Testis (tissue), 5 donors: ENCODE measurements at places on chromosomes 6 and 20. TPM values are rescaled to one million over a fixed set of nuclear protein-coding genes. Genes with fewer than 3 reads are reported as not detected.

Gene ZSCAN16
- 3.6 TPM for polyA plus RNA-seq

GRCh38 chr6:46095251-46095650 is 34.5 kb upstream of the ENPP4 start:
- no peak for DNase-seq

- no peak for DNase-seq
These were observed 126.4 kb upstream of the CD93 start for GRCh38 chr20:23212464-23212995.

- no peak for DNase-seq
These were observed 88.6 kb downstream of the OPRM1 start for GRCh38 chr6:154127657-154128056.

- no peak for DNase-seq
These were observed 27.0 kb upstream of the SERPINB1 start for GRCh38 chr6:2868637-2869036.

DNA sequence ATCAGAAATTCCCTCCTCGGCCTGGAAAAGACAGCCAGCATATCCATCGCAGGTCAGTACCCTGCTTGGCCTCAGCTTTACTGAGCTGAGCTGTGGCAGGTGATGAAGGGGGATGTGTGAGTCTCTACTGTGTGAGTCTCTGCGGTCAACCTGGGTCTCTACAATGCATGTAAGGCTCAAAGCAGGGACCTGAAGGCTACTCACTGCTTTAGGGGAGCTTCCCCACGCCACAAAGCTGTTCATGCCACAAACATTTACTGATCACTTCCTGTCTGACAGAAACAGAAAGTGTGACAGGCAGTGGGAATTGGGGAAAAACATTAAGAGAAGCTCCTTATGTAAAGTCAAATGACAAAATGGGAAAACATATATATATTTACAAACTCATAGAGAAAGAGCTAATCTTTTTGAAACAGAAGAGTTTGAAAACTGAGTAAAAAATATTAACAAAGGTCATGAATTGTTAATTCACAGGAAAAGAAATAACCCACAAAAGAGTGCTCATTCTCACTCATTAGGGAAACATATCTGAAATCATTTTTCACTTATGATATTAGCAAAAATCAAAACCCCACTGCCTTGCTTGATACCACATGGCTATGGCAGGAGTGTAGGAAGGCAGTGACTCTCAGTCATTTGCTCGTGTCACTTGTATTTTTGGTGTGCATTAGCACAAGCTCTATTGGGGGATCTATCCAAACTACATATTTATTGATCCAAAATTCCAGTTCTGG is 5.8 kb downstream of the BTN3A3 start:
- no peak for DNase-seq

DNA sequence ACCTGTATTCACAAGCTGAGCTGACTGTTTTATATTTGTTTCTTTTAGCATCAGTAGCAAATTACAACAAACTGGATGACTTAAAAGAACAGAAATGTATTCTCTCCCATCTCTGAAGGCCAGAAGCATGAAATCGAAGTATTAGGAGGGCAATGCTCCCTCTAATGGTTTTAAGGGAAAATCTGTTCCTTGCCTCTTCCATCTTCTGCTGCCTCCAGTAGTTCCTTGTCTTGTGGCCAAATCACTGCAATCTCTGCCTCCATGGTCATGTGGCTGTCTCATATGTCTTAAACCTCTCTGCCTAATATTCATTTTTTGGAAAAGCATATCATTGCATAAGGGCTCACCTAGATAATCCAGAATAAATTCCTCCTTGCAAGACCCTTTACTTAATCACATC is 25.2 kb upstream of the ASCC3 start:
- DNase-seq: no peak

GRCh38 chr20:982754-983153 is 19.4 kb downstream of the RSPO4 start:
- no peak for DNase-seq

Gene CALHM5
- polyA plus RNA-seq: 1.5 TPM

DNA sequence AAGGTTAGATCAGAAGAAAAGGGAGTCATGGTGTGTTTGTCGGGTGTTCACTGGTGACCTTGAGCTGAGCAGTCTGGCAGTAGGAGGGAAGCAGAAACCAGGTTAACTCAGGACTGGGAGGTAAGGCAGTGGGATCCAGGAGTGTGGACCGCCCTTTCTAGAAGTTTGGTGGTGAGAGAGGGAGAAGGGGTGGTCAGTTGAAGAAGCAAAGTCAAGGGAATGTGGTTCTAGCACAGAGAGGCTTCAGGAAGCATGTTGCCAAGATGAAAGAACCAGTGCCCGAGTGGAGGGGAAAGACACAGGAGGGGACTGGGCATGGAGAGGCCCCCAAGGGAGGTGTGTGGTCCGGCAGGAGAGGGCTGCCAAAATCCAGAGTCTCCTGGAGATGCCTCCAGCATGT is 3.6 kb downstream of the MAPK13 start:
- no peak for DNase-seq

Gene OR10C1
- not detected for polyA plus RNA-seq

- DNase-seq: no peak
These were observed 5.9 kb upstream of the TCEA2 start for GRCh38 chr20:64056889-64057627.

Gene PNPLA1
- polyA plus RNA-seq: 2.1 TPM

DNA sequence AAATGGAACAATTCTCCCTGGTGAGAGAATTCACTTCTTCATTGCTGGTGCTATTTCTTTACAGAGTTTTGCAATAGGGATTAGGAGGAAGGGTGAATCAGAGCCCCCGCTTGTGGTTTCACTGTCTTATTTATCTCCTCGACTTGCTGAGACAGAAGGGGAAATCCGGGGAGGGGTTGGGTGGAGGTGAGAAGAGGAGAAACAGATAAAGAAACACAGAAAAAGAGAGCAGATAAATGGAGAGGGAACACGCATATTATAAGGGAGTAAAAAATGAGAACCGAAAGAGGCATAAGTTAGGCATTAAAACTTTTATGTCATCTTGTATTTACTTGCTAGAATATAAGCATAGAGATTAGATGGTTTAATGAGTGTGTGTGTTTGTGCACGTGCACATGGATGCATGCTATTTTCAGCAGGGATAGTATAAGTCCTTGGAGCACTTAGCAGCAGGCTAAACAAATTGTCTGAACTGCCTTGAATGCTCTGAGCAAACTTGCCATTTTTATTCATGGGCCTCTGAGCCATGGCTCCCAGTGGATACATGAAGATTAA is 105.0 kb downstream of the OLIG3 start:
- DNase-seq: no peak

DNA sequence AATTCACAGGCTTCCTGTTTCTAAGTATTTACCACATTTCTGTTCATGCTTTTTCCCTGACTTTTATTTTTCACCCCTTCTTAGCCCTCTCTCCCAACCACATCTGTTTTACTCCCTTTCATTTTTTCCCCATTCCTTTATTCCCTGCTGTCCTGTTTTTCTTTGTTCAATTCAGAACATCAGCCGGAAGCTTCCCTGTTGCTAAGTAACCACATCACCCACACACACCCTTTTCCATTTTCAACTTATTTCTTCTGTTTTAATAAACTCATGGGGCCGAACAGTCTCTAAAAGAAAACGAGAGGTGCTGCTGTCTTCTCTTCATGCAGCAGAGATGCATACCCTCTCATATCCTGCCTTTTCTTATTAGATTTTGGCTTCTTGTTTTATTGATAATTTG is 53.5 kb upstream of the CEP85L start:
- DNase-seq: no peak

DNA sequence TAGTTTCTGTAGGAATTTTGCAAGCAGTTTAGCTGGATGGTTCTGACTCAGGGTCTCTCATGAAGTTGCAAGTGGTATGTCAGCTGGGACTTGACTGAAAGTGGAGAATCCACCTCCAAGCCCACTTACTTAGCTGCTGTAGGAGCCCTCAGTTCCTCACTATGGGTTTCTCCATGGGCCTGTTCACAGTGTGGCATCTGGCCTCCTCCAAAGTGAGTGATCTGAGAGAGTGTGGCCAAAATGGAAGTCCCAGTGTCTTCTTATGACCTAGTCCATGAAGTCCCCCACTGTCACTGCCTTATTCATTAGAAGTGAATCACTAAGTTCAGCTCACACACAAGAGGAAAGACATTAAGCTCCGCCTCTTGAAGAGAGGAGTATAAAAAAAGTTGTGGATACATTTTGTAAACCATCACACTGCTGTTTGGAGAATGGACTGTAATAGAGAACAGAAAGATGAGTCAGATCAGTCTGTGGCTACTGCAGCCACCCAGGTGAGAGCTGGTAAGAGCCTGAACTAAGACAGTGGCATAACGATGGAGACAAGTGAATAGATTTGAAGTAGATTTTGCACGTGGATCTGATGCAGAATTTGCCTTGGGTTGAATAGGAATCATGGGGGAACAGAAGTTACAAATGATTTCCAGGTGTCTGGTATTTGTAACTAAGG is 4.9 kb upstream of the NELFCD start:
- no peak for DNase-seq

GRCh38 chr6:3045369-3045768 is 22.9 kb upstream of the RIPK1 start:
- DNase-seq: no peak

DNA sequence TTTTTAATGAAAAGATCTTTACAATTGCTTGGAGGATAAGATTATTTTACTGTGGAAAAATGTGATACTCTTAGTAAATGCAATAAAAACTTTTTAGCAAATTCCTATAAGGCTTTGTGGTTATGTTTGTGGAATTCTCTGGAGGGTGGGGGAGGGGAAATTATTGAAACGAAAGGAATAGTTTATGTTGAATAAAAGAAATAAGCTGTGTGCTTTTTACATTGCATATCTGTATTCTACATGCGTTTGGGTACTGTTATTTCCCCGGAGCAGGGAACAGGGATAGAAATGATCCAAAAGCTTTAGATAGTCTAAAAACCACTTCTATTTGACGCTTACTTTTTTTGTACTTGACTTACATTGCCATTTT is 143.8 kb downstream of the SLC16A10 start:
- no peak for DNase-seq

Gene RAET1G
- polyA plus RNA-seq: 0.30 TPM

GRCh38 chr20:3543901-3544507 is 73.2 kb downstream of the ATRN start:
- DNase-seq: no peak

DNA sequence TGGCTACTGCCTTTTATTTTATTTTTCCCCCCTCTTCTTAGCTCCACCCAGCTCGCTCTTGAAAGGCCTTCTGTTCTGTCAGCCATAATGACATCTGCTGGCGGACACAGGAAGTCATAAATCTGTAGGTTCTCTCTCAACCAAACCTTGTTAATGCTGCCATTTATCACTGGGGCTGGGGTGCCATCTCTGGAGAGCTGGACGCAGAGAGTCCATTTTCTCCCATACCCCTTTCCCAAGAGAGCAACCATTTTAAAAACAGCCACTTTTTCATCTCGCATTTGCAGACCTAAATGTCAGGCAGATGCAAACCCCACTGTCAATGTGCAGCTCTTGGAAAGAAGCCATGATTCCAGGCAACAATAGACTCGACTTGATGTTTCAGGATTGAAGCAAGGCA is 13.0 kb upstream of the TSHZ2 start:
- no peak for DNase-seq

Gene MEP1A
- 1.4 TPM for polyA plus RNA-seq
